Hypothalamus (tissue), 51 donors: ENCODE measurements at places on chromosomes 16 and 17.
A peak's percentile ranks its signal among the peaks of the same experiment; 100 is the strongest.

GRCh38 chr17:78166416-78166815 lies 2.0 kb upstream of the SYNGR2 start:
- no peak for DNase-seq

- DNase-seq = no peak
Measured at GRCh38 chr17:35051183-35051578, 12.3 kb downstream of the RFFL start.

DNA sequence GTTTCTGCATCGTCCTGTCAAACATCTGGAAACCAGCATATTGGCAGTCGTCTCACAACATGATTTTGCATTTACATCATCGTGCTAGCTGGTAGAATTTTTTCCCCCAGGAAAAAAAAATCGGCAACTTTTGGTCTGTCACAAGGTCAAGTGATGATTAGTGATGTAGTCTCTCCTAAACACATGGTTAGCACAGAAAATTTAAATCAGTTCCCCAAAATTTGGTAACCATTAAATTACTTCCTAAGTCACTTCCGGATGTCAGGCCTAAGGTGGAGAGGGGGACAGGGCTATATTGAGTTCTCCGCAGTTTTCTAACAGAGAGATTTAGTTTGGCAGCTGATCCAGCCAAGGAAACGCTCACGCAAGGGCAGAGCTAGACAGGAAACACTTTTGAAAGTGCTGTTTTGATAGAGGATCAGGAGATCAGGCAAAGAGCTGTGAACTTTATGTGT lies 271.0 kb upstream of the TBX2 start:
- DNase-seq = no peak

DNA sequence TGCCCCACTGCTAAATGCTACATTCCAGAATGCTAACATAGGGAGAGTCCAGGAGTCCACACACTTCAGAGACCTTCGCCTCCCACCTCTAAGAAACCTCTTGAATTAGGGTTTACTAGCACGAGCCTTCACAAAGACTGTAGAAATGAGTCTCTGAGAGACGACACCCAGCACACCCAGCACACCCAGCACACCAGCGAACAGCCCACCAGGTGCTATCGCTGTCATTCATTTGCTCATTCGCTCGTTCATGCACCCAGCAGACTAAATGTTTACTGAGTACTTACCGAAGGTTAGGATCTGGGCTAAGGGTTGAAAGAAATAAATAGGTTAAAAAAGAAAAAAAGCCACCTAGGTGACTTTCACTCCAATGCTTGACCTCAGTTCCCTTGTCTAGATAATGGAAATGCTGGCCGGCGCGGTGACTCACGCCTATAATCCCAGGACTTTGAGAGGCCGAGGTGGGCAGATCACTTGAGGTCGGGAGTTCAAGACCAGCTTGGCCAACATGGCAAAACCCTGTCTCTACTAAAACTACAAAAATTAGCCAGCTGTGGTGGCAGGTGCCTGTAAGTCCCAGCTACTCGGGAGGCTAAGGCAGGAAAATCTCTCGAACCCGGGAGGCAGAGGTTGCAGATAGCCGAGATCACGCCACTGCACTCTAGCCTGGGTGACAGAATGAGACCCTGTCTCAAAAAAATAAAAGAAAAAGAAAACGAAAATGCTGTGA lies 100.8 kb downstream of the ADCY9 start:
- DNase-seq = no peak

- no peak for DNase-seq
Measured at GRCh38 chr16:86200722-86201121, 301.8 kb downstream of the IRF8 start.

GRCh38 chr16:30066761-30067583 lies 1.4 kb downstream of the ALDOA start:
- peak; percentile 6 for DNase-seq

- DNase-seq = no peak
Measured at GRCh38 chr16:88290850-88291830, 91.6 kb upstream of the ZNF469 start.
